ENCODE measurements at places on chromosomes 4 and X. TPM values are rescaled to one million over a fixed set of nuclear protein-coding genes. Genes with fewer than 3 reads are reported as not detected.

XPNPEP2 gene
- total RNA-seq = 0.07 TPM

NXF3 gene
- not detected for total RNA-seq

DNA sequence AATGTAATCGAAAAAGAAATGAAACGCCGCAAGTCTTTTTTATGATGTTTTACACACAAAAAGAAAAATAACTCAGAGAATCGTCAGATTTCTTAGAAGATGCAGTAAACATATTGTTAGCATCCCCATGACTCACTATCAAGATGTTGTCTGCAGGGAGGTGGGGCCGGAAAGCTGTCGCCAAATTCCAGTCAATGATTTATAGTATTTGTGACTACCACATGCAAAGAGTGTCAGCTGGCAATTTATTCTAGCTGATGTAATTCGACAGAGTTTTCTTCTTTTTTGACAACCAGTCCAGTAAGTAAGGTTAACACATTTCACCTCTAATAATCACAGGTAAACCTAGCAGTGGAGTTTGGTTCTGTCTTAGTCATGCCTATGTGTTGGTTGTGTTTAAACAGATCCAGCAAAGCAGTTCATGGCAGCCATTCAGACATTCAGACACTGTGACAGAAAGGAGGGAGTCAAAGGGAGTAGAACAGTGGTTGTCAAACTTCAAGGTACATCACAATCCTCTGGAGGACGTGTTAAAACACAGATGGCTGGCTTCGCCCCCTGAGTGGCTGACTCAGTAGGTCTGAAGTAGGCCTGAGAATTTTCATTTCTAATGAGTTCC lies 19.8 kb upstream of the PPP1R2C start:
- H3K36me3 ChIP-seq = peaks cover 30% of the 10 kb centered on the region
- no peaks in the 10 kb centered on the region for H3K27me3 ChIP-seq
- H3K4me3 ChIP-seq = no peak overlapping the region
- peaks cover 11% of the 10 kb centered on the region for H3K4me1 ChIP-seq
- DNase-seq = no peak

- no peak for DNase-seq
- H3K27ac ChIP-seq = no peak overlapping the region
These were observed 255.1 kb downstream of the C4orf33 start for GRCh38 chr4:129350834-129351721.

- H3K4me3 ChIP-seq = no peak overlapping the region
- H3K36me3 ChIP-seq = peaks cover 28% of the 10 kb centered on the region
- peak overlapping the region; percentile 79 for H3K27ac ChIP-seq
- no peak for DNase-seq
- H3K4me1 ChIP-seq = no peaks in the 10 kb centered on the region
These were observed 8.6 kb downstream of the APEX2 start for GRCh38 chrX:55008571-55009358.

- no peaks in the 10 kb centered on the region for H3K36me3 ChIP-seq
These were observed 86.6 kb downstream of the ZNF330 start for GRCh38 chr4:141307241-141307689.

H2BW2 gene
- 0.15 TPM for total RNA-seq

DNA sequence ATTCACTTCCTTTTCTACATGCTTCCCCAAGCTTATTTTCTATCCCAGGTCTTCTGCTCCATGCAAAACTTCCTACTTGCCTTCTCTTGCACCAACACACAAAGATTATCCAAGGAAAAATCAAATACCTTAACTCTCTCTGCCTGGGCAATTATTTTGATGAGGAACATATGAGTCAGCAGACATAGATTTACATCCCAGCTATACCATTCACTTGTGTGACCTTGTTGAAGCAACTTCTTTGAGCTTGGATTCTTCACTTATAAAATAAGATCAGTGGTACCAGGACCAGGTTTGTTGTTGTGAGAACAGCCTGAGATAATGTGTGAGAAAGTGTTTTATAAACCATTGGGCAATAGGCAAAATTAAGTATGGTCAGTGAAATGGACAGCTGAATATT lies 39.1 kb upstream of the TMEM192 start:
- H3K27ac ChIP-seq = no peak overlapping the region
- H3K36me3 ChIP-seq = 0 out of 2 replicates have a peak, but pooled peaks cover 2% of the 10 kb centered on the region
- no peaks in the 10 kb centered on the region for H3K4me1 ChIP-seq

DNA sequence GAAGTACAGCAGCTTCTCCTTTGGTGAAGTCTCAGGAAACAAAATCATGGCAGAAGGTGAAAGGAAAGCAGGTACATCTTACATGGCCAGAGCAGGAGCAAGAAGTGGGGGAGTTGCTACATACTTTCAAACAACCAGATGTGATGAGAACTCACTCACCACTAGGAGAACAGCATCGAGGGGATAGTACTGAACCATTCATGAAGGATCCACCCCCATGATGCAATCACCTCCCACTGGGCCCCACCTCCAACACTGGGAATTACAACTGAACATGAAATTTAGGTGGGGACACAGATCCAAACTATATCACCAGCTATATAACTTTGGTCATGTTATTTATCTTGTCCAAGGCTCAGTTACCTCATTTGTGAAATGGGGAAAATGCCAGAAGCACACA lies 159.4 kb downstream of the OPHN1 start:
- H3K4me1 ChIP-seq = peaks cover 26% of the 10 kb centered on the region
- H3K36me3 ChIP-seq = peaks cover 11% of the 10 kb centered on the region
- H3K4me3 ChIP-seq = no peak overlapping the region
- H3K27me3 ChIP-seq = peaks cover 3% of the 10 kb centered on the region

GRCh38 chrX:133287860-133288259 lies 69.7 kb upstream of the TFDP3 start:
- no peaks in the 10 kb centered on the region for H3K4me1 ChIP-seq
- H3K27ac ChIP-seq = no peak overlapping the region
- H3K4me3 ChIP-seq = no peak overlapping the region
- H3K36me3 ChIP-seq = no peaks in the 10 kb centered on the region
- no peaks in the 10 kb centered on the region for H3K27me3 ChIP-seq
- no peak for DNase-seq

LDB2 gene
- 62.4 TPM for total RNA-seq

- no peaks in the 10 kb centered on the region for H3K27me3 ChIP-seq
- no peak overlapping the region for H3K27ac ChIP-seq
- DNase-seq = no peak
- H3K36me3 ChIP-seq = no peaks in the 10 kb centered on the region
- H3K4me3 ChIP-seq = no peak overlapping the region
These were observed 154.8 kb upstream of the ZFP42 start for GRCh38 chr4:187840814-187841213.

CORIN gene
- 0.33 TPM for total RNA-seq

CTAG1A gene
- total RNA-seq = not detected

DNA sequence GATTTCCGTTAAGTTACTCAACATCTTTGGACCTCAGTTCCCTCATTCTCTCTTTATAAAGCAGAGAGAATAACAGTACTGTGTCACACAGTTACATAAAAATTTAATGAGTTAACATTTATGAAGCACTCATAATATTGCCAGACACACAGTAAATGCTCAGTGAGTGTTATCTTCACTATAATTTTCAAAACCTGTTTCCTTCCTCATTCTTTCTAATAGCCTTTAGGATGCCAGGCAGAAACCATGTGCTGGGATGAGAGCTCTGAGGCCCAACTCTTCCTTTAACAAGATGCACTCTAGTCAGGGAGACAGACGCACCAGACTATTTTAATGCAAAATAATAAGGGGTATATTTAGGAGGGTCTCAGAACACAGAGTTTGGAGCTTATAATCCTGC lies 208.2 kb downstream of the STK32B start:
- H3K4me3 ChIP-seq = no peak overlapping the region
- H3K4me1 ChIP-seq = no peaks in the 10 kb centered on the region
- DNase-seq = no peak
- H3K27me3 ChIP-seq = 0 out of 2 replicates have a peak, but pooled peaks cover 6% of the 10 kb centered on the region
- no peak overlapping the region for H3K27ac ChIP-seq
- no peaks in the 10 kb centered on the region for H3K36me3 ChIP-seq

GRCh38 chr4:53847965-53848364 lies 216.4 kb downstream of the CHIC2 start:
- H3K36me3 ChIP-seq = no peaks in the 10 kb centered on the region
- no peak overlapping the region for H3K27ac ChIP-seq
